ENCODE measurements at places on chromosomes 3 and 15.
A peak's percentile ranks its signal among the peaks of the same experiment; 100 is the strongest.

DNA sequence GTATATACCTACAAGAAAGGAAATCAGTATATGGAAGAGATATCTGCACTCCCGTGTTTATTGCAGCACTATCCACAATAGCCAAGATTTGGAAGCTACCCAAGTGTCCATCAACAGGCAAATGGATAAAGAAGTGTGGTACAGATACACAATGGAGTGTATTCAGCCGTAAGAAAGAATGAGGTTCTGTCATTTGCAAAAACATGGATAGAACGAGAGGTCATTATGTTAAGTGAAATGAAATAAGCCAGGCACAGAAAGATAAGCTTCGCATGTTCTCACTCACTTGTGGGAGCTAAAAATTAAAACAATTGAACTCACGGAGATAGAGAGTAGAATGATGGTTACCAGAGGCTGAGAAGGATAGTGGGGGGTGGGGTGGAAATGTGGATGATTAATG, 53.1 kb downstream of the FAM81A start:
- no peak for DNase-seq

DNA sequence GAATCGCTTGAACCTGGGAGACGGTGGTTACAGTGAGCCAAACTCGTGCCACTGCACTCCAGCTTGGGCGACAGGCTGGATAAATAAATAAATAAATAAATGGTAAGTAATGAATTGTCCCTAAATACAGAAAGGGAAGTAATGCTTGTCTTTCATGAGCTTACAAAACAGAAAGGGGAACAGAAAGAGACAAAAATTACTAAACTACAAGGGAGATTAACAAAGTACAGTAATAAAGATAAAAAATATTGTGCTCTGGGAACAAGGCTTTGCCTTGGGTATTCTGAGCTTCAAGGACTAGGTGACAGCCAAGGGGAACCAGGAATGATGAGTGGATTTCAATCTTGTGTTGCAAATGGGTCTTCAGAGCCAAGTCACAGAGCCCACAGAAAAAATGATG, 9.2 kb upstream of the HLTF start:
- no peak for DNase-seq

DNA sequence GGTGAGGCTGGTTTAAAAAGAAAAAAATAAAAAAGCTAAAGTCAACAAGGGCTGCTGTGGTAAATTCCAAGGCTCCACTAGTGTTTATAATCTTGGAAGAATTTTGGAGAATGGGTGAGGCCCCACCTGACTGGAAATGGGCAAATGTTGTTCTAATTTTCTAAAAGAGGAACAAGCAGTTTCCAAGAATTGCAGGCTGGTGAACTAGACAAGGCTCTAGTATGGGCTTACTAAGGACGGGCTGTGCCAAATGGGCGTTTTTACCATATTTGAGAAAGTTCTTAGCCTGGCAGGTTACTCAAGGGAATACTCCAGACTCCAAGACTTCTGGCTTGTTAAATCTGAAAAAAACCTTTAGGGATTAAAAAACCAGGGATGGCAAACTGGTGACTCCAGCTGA, 67.0 kb upstream of the ABHD2 start:
- DNase-seq = no peak

DNA sequence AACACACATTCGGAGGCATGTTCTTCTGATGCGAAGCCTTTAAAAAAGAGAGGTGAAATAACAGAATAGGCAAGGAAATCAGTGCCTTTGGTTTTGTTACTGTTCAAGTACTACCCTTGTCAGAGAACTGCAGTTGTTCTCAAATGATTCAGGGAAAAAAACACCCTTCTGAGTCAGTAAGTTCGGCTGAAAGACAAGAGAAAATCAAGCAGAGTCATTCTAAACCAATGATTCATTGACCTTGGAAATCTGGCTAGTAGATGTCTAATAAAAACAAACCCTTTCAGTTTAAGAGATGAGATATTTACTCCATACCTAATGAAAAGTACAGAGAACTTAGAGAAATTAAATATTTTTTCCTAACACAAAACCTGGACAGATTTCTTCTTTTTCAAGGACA, 72.7 kb upstream of the ABI3BP start:
- no peak for DNase-seq

DNA sequence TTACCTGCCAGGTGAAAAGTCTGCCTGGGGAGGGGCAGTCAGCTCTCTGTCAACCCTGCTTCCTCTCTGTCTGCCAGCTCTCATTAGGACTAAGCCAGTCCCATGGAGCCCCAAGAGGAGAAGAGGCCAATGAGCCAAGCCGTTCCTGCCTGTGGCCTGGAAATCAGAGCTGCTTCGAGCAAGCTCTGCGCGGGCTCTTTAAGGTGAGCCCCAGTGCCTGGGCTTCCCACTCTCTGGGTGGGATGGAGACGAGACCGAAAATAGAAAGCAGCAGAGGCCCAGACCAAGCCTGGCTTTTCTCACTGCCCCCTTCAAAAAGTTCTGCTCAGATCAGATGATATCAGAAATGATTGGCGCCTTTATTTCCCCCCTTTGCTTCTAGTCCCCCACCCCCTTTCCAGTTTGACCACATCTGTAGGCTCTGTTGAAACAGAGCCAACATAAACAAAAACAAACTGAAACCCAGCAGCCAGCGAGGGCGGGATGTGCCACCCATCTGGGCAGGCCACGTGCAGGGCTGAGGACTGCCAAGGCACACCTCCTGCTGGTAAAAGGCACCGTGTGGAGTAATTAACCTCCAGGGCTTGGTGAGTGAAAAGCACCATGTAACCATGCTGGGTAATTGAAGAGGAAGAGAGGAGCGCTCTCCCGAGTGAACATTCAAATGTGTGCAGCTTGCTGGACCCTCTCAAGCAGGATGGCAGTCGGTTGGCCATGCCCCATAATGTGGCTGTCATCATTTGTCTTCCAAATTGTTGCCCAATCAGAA, 471.0 kb upstream of the PROK2 start:
- DNase-seq = peak; percentile 26

- DNase-seq = no peak
These were observed 53.3 kb downstream of the EFCAB12 start for GRCh38 chr3:129375099-129375498.

GRCh38 chr3:53957831-53958230, 66.2 kb upstream of the SELENOK start:
- no peak for DNase-seq

- no peak for DNase-seq
These were observed 3.1 kb downstream of the C3orf38 start for GRCh38 chr3:88152841-88153240.

- DNase-seq = no peak
These were observed 69.6 kb upstream of the RASGRF1 start for GRCh38 chr15:79160211-79160610.

DNA sequence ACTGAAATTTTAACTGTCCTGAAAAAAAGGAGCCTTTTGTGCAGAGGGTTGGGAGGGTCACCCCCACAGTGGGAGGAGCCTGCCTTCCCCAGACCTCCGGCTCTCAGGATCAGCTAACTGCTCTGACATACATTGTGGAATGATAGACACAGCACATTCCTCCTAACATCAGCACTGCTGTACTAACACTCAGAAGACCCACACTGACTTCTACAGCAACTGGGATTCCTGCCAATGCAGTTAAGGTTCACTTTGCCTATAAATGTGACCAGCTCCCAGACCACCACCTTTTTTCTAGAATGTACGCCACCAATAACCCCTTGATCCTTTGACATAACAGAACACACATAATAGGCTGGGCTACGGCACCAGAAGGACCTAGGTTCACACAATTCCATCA, 3.2 kb downstream of the CPEB1 start:
- DNase-seq = no peak

DNA sequence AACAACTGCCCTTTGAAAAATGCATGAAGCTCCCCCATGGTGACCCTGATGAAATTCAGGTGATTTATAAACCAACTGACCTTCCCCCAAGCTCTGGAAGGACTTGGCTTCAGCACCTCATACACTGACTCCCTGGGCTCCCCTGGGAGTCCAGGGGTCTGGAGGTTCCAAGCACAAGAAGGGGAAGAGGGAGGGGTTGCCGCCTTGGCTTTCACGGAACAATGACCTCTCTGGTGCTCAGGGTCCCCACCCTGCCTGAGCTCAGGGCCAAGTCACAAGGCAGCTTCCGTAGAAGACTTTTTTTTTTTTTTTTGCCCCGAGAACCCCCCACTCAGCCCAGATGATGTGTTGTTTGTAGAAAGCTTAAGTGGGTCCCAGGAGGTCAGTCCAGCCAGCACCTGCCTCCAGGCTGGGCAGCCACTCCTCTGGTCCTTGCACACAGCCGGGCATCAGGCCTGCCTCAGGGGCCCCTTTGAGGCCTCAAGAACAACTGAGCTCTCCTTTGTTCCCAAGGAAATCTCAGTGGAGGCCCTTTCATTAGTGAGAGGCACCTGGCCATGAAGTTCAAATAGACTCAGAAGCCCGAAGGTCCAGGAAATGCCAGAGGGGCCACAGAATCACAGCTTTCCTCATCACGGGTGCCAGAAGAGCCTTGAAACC, 14.0 kb upstream of the ALAS1 start:
- no peak for DNase-seq
